Natural killer cell treated with Interleukin-12 subunit alpha and Interleukin-12 subunit beta and Interleukin-15 and Interleukin-18, amount 100 ng/mL, for 72 hours (primary cell): ENCODE measurements at places on chromosomes 2 and 18. TPM values are rescaled to one million over a fixed set of nuclear protein-coding genes. Genes with fewer than 3 reads are reported as not detected.

- no peak for DNase-seq
These were observed 313.8 kb downstream of the PDE11A start for GRCh38 chr2:177758591-177759371.

GRCh38 chr2:120110507-120110906 lies 97.6 kb downstream of the EPB41L5 start:
- DNase-seq: no peak

DNA sequence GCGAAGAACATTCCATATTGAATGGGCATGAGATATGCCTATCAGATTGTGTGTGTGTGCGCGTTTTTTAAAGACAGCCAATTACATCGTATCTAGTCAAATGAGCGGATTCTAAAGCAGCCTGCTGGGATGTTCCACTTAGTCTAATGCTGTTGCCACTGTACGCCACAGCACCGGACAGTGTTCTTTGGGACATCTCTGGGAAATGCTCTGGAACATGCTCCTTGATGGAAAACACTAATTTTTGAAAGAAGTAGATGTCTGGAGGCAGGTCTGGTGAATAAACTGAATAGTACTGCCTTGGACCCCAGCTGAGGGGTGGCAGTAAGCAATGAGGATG lies 3.6 kb upstream of the TMEM150A start:
- peak; percentile 20 for DNase-seq

DNA sequence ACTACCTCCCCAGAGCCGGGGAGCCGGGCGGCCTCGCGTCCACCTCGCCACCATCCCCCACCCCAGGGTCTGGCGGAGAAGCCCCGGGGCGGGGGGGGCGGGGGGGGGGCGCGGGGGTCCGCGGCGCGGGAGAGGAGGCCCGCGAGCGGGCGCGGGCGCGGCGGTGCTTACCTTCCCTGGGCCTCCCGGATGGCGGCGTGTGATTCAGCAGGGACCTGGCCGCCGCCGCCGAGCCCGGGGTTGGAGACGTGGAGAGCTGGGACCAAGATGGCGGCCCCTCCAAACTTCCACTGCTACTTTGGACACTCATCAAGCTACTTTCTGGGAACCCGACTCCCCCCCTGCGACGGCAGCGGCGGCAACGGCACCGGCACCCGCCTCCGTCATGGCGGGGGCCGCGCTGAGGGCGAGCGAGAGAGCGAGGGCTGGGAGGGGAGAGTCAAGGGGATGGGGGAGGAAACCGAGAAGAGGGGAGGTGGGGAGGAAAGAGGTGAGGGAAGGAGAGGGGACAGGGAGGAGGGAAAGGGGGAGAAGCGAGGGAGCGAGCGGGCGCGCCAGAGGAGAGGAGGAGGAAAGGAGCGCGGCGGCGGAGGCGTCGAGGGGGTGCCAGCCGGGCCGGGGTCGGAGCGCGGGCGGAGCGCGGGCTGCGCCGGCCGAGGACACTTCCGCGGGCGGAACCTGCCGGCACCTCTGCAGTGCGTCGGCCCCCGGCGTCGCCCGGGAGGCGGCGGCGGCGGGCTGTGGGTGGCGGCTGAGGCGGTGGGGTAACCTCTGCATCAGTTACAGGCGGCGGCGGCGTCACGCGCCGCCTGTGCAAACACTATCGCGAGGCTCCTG lies at the start of gene TLK1:
TSS of gene TLK1 (minus strand) at position 775 of the 837 bp plus-strand sequence. CDS start at position 310, 465 bp downstream.
- peak; percentile 79 for DNase-seq

Gene ATG4B
- 127 TPM for total RNA-seq
